ENCODE measurements at places on chromosomes 3 and 15.

- DNase-seq = no peak
These were observed 892.3 kb downstream of the CADM2 start for GRCh38 chr3:85851071-85851470.

- DNase-seq = no peak
These were observed 93.6 kb downstream of the APBA2 start for GRCh38 chr15:28979208-28979841.

DNA sequence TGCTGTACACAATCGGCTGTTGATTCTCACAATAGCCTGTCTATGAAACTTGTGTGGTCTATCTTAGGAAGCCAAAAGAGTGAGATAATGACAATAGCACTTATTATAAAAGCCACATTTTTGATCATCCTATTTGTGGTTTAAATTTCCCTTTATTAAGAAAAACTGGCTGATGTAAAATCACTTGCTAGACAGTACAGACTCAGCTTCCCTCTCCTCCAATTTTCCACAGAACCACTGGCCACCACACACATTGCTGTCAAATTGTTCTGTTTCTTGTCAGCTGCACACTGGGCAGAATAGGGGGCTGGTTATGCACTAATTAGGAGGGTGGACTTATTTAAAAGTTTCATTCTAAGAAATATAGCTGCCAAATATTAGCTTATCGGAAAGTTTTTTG is 425.9 kb downstream of the EPHA3 start:
- DNase-seq = no peak

DNA sequence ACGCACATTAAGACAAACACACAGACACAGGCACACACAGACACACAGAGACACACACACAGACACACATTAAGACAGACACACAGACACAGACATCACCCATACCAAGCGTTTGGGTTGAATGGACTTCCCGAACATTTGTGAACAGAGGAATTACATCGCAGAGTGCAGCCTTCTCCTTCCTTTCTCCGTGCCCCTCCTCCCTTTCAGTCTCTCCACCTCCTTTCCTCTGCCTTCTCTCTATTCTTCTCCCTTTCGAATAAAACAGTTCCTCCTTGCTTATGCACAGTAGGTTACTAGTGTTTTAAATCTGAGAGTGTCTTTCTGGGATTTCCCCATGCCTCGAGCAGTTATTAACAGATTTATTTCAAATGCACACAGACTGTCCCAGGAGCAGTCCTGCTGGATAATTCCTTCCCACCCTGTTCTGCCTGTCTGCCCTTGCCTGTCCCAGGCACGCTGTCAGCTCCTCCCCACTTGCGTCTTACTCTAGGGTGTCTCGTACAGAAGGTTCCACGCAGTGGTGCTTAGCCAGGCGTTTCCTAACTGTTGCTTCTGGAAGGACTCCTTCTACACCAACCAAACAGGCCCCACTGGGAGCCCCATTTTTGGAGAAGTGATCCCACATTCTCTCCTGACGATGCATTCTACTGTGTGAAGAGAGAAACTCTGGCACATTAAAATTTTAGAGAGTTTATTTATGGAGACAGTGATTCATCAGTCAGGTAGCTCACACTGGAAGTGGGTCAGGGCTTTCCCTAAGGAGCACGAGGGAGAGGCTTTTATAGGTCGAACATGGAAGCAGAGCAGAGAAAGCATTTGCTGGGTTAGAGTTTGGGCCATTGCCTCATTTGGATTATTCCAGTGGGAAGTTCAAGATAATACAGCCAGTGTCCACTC is 163.8 kb downstream of the SV2B start:
- no peak for DNase-seq

DNA sequence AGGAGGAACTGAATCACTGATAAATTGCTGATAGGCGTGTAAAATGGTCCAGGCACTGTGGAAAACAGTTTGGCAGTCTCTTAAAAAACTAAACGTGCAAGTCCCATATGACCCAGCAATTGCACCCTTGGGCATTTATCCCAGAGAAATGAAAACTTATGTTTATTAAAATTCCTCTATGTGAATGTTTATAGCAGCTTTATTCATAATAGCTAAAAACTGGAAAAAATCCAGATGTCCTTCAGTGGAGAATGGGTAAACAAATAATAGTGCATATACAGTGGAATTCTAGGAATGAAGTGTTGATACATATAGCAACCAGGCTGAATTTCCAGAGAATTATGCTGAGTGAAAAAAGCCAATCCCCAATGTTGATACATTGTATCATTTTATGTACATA is 482.2 kb upstream of the PDZRN3 start:
- DNase-seq = no peak

GRCh38 chr15:49558929-49559328 is 61.7 kb downstream of the FAM227B start:
- peak; percentile 5 for DNase-seq

- no peak for DNase-seq
These were observed 59.3 kb downstream of the IL16 start for GRCh38 chr15:81255958-81256320.

- DNase-seq = no peak
These were observed 87.7 kb downstream of the KCNAB1 start for GRCh38 chr3:156207802-156208685.

DNA sequence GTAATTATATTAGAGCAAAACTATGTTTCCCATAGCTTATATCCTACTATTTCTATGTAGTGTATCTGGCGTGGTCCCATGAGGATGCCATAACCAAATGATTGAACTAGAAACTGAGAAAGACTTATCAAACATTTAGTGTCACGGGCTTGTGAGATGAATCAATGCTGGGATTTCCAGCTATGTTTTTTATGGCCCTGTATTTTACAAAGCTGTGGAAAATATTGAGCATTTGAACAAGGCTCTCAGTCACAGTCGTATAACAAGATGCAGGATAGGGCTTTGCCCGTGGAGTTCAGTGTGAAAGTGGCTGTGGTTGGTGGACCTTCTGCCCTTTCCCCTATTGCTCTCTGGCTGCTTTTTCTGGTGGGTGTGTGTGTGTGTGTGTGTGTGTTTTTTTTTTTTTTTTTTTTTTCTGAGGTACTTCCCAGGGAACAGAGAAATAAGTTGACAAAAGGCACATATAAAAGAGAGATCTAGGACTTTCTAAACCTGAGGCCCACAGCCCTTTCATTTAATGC is 60.7 kb downstream of the CACNA1D start:
- no peak for DNase-seq

DNA sequence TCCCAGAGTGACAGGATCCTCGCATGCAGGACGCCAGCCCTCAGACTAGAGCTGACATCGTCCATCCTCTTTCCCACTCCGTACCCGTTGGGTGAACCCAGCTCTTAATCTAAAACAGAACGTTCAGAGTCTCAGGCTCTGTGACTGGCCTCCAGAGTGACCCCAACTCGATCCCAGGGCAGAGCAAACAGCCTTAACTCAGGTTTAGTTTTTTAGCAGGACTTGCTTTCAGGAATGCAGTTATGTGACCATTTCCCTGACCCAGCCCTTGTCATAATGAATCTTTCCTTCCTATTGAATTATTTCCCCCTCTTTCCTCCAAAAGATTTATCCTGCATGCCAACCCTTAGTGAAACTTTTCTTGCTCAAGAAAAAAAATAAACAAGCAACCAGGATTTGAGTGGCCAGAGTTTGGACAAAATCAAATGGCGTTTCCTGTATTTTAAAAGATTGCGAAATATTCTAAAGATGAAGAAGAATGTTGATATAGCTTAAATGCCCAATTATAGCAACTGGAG is 47.8 kb upstream of the RARB start:
- DNase-seq = no peak

GRCh38 chr3:125280668-125281361 is 68.3 kb upstream of the SLC12A8 start:
- peak; percentile 72 for DNase-seq

GRCh38 chr3:157261000-157261399 is 101.1 kb upstream of the CCNL1 start:
- no peak for DNase-seq

- no peak for DNase-seq
These were observed 309.8 kb upstream of the DCBLD2 start for GRCh38 chr3:99211309-99211708.
